SW 1271 (cell line): ENCODE measurements at places on chromosomes 5 and 9.

GRCh38 chr5:173237143-173237874 is 2.3 kb upstream of the NKX2-5 start:
- DNase-seq, result no peak

DNA sequence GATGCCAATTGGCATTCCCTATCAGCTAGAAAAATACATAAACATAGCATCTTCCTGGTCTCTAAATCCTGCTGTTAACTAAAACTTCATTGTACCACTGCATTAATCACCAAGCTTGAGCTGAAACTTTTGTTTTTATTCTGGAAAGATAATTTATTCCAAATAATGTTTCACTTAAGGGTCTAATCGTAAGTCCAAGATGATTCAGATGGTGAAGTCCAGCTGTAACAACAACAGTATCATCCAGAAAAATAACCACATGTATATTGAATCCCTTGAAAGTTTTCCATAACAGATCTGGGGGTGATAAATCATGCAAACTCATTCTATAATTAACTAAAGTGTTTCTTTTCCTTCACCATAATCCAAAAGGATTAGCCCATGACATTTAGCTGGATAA is 23.9 kb downstream of the RORB start:
- no peak for DNase-seq

GRCh38 chr5:170100066-170100943 is 5.4 kb upstream of the FOXI1 start:
- DNase-seq, result peak; percentile 86

DNA sequence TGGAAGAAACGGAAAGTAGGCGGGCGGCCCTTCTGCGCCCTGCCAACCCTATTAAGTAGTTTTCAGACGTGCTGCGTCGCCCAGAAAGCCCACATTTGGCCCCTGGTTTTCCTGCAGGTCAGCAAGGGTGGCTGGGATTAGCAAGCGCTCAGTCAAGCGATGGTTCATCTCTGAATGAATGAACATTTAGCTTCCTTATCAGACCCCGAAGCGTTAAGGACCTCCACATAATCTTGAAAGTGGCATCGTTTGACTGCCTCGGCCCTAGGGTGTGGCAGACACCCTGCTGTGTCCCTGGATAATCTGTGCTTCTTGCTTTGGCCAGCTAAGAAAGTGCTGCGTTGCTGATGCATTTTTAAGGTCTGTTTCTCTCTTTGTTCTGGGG is 684 bp downstream of the TOR1B start:
- DNase-seq, result no peak

DNA sequence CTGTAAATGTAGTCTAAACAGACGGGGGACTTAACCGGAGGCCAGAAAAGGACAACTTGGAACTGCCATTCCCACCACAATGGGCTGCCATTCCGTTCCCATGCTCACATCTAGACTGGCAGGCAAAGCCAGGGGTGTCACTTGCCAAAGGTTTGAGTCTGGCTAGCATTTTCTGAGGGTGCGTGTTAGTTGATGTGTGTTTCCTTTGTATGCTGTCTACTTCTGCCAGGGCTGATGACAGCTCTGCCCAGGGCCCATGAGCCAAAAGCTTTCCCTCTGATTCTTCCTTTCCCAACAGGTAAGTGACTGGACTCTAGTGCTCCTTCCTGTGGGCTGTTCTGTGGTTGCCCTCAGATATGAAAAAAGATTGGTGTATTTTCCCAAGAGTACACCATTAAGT is 68.0 kb downstream of the ZNF608 start:
- DNase-seq, result no peak

GRCh38 chr9:112894041-112894440 is 3.4 kb upstream of the SLC46A2 start:
- no peak for DNase-seq

- no peak for DNase-seq
Observed at GRCh38 chr9:130973686-130974281, 34.7 kb upstream of the FIBCD1 start.

GRCh38 chr5:167573370-167574127 is 717.9 kb upstream of the WWC1 start:
- DNase-seq, result no peak

DNA sequence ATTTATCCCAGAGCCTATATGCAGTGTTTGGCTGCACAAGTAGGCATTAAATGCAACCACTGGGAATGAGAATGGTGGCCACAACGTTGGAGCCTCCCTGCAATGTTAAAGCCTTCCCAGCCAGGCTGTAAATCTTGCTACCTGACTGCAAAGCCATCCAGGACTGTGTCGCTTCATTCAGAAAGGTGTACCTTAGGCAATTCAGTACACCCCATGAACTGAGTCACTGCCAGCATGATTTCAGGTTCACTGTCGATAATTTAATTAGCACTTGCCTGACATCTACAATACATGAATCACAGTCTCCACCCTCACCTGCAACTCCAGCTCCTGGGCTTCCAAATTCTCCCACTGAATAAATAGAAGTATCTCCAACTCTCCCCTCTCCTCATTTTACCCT is 108.4 kb downstream of the SLIT3 start:
- no peak for DNase-seq

DNA sequence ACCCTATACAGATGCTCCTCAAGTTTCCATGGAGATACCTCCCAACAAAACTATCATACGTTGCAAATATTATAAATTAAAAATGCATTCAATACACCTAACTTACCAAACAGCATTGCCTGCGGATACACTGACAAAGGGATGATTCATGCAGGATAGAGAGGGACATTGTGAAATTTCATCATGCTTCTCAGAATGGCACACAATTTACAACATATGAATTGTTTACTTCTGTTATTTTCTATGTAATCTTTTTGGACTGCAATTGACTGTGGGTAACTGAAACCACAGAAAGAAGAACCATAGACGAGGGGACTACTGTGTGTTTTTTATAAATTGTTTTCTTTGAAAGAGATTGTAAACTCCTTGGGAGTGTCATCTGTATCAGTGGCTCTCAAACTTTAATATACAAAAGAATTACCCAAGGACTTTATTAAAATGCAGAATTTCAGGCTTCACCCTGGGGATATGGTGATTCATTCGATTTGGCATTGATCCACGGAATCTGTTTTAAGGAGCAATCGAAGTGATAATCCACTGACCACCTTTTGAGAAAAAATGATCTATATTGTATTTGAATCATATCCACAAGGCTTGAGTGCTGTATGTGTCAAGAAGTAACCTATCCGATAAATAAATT is 146.4 kb downstream of the SGCD start:
- no peak for DNase-seq

- DNase-seq, result no peak
Observed at GRCh38 chr9:101572316-101572715, 22.5 kb downstream of the PPP3R2 start.

DNA sequence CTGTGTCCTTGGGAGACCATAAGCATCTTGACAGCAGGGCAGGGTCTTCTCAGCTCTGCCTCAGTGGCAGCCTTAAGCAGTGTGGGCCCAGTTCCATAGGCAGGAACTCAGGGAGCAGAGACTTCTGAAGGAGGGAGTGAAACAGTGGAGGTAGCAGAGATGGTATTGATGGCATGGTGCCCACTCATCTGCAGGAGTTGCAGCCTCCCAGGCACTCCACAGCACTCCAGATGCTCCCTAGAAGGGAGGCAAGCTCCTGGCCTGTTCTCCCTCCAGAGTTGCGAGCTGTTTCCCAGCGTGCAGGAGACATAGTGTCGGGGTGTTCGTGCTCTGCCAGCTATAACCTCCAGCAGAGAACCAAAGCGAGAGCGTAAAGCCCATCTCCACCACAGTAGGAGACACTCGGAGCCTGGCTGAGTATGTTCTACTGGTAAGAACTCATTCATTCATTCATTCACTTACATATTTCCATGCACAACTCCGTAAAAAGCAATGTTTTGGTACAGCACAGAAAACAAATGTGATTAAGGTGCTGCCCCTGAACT is 31.4 kb upstream of the UNC5A start:
- DNase-seq, result no peak
